Esophagus mucosa (tissue), 1 donor: ENCODE measurements at places on chromosomes 6 and 20.

DNA sequence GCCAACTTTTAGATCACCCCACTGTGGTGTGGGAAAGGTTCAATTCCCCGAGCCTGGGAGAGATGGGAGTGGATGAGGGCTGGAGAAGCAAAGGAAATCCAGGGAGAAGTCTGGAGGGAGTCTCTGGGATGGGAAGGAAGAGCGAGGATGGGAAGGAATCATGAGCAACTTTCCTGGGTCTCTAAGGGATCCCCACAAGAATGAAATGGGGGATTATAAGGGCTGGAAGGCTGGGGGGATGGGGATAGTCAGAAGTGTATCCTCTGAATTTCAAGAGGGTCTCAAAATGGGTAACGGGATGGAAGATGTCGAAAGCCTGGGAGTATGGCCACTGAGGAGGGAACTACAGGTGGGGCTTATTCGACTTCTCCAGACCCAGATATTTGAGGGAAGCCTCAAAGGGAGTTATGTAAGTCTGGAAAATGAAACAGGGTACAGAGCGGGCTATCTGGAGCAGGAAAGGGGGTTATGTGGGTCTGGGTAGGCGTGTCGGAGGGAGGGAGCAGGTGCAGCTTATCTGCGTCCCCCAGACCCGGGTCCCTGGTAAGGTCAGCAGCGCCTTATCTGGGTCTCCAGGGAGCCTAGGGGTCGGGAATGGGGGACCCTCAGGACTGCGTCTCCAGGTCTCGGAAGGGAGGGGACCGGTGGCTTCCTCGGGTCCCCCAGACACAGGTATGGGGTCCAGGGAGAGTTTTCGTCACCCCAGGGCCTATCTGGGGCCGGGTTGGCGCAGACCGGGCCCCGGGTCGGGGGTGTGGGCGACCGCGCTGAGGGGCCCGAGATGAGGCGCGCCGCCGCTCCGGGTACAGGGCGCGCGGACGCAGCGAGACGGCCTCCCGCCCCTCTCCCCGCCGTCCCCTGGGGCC is 550 bp downstream of the PLAGL2 start:
- ATAC-seq: no peak

GRCh38 chr20:25310268-25310920 is 62.5 kb downstream of the PYGB start:
- ATAC-seq: peak; percentile 90

DNA sequence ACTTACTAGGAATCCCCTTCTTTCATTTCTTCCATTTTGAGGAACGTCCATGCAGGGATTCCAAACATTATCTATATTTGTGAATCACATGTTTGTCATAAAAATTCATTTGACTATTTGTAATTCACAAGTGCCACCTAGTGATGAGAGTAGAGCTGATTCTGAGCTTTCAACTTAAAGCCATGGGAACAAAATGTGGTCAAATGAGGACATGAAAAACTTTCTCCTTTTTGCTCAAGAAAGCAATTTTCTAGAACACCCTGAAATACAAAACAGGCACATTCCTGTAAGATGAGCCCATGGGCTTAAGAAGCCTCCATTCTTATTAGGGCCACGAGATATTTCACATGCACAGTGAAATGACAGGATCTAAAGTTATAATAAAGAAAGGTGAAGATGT is 12.3 kb downstream of the MAP3K7 start:
- ATAC-seq: no peak

DNA sequence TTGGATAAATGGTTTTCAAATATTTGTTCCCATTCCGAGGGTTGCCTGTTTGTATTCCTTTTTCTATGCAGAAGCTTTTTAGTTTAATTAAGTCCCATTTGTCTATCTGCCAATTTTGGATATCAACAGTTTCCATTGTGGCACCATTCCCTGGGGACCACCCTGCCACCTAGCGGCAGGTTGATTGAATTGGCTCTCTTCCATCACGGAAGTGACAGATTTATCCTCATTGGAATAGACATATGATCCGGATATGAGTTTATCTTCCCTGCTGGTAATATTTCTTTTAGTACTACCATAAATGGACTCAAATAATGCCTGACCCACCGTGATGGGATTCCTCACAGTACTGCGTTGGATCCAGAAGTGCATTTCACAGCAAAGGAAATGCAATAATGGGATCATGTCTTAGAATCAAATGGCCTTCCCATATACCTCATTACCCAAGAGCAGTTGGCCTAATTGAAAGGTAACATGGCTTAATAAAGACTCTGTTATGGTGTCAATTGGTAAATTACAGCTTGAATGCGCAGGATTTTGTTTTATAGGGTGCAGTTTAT is 327.0 kb downstream of the BMP2 start:
- no peak for ATAC-seq

DNA sequence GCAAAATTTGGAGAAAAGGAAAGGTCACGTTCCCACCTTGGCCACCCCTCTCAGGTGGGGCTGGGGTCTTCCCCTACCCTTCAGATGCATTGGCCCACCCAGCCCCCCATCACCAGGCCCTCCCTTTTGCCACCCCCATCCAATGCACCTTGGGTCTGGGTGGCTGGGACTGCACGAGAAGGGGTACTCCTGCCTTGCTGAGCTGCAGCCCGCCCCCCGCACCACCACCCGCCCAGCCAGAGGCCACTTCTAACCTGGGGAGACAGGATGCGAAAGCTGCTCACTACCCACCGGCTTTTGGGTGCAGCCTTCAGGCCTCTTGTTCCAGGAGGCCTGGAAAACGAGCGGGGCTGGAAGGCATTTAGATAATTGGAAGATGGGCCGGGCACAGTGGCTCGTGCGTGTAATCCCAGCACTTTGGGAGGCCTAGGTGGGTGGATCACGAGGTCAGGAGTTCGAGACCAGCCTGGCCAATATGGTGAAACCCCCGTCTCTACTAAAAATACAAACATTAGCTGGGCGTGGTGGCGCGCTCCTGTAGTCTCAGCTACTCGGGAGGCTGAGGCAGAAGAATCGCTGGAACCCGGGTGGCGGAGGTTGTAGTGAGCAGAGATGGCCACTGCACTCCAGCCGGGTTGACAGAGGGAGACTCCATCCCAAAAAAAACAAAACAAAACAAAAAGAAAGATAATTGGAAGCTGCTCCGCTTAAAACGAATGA is 1.2 kb upstream of the CDC25B start:
- no peak for ATAC-seq

GRCh38 chr6:156910938-156911337 is 133.8 kb downstream of the ARID1B start:
- ATAC-seq: no peak

DNA sequence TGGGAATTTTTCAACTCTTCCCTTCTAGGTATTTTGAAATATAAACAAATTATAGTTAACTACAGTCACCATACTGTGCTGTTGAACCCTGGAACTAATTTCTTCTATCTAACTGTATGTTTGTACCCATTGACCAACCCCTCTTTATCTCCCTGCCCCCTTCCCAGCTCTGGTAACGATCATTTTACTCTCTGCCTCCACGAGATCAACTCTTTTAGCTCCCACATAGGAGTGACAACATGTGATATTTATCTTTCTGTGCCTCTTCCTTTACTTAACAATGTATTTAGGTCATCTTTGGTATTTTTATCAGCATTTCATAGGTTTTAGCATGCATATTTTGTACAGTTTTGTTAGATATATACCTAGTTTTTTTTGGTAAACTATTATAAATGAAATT is 45.9 kb downstream of the ASXL1 start:
- ATAC-seq: no peak

GRCh38 chr20:39381595-39381994 is 419.5 kb downstream of the DHX35 start:
- no peak for ATAC-seq

- ATAC-seq: no peak
Measured at GRCh38 chr6:36252005-36252404, 17.9 kb upstream of the PNPLA1 start.

DNA sequence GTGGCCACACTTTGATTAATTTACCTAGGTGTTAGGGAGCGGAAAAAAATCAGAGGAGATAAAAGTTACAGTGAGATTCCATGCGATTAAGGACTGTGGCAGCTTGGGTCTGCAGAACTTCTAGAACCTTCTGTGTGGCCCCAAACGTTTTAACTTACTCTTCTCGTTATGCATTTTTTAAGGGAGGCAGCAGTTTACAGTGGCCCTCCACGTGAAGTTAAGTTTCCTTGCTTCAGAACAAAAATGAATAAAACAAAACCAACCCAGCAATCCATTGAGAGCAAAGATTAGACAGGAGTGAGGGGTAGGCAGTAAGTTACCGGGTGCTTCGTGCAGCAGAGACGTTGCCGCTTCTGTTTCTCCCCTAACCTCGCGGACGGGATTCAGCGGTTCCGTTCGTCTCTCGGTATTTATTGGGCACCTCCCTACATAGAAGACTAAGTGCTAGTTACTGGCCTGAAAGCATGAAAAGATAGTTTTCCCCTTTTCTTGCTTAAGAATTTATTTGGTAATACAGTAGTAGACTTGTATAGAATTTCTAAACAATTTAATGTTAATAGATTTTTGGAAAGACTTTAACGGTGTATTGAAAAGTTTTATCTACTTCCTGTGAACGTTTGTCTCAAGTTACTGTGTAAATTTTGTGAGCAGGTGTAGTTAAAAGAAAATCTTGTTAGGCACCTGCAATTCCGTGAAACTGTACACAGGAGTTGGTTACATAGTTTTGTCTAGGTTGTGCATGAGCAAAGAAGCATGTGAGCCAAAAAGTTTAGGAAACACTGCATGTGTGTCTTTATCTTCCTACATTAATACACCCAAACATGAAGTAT is 1.1 kb downstream of the BAG2 start:
- no peak for ATAC-seq

DNA sequence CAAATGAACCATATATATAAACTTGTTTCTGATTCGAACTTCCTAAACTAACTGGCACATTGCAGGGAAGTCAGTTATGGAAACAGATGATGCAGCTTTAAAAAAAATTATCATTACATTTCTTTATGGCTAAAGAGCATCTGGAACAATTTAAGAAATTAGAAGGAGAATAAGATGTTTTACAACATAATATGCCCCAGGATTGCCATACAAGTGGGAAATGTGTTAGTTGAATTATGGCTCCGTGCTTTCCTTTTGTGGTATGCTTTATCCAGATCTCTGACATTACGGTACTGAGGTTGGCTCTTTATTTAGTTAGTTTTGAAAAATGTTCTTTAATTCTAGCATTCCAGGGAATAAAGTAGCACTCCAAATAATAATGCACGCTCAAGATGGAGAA is 343.0 kb upstream of the ZFP64 start:
- ATAC-seq: no peak

DNA sequence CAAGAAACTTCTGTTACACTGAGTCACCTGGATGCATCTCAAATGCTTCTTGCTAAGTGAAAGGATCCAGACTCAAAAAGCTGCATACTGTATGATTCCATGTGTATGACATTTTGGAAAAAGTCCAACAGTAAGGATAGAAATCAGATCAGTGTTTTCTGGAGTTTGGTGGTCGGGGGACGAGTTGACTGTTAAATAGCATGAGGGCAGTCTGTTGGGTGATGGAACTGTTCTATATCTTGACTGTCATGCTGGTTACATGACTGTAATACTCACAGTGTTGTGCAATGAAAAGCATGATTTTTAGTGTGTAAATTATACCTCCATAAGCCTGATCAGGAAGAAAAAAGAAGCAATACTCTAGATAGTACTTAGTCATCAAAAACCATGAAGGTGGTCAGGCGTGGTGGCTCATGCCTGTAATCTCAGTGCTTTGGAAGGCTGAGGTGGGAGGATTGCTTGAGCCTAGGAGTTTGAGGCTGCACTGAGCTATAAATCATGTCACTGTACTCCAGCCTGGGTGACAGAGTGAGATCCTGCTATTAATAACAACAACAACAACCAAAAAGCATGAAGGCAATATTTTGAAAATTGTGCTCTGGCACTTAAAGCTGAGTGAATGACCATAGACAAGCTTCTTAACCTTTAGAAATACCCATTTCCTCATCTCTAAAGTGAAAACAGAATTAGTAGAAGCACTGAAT is 30.5 kb upstream of the SASH1 start:
- peak; percentile 26 for ATAC-seq

DNA sequence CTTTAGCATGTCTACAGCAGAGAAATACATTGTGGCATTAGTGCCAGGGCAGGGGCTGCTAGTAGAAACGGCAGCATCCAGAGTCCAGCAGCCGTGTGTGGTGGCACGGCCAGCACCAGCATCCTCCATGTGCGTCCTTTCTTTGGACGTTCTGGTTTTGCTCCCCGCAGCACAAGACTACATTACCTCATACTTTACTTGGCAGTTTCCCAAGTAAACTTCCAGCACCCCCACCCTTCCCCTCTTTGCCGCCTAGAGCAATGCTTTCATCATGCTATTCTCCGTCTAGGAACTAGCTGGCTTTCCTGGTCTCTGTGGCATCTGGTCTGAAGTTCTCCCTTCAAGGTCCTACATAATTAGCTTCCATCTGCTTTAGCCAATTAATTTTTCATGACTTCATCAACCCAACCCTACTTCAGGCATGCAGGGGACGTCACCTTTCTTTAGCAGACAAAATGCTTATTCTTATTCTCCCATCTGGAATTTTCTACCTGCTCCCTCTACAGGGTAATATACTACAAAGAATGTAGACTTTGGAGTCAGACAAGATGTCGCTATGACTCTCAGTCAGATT is 67.6 kb downstream of the BLOC1S5 start:
- peak; percentile 24 for ATAC-seq

DNA sequence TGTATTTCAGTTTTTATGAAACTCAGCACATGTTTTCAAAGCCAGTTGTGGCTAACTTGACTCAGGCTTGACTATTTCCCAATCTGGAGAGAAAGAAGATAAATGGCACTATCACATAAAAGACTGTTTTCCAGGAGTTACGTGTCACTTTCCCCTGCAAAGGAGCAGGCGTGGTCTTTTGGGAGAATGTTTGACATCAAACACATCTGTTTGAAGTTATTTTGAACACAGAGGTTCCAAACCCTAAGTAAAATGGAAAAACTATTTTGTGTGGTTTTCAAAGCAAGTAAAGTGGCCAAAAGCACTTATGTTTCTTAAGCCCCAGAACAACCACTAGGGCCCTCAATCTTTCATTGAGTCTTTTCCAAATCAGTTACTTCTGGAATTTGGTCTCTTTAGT is 89.7 kb downstream of the FOXF2 start:
- no peak for ATAC-seq

DNA sequence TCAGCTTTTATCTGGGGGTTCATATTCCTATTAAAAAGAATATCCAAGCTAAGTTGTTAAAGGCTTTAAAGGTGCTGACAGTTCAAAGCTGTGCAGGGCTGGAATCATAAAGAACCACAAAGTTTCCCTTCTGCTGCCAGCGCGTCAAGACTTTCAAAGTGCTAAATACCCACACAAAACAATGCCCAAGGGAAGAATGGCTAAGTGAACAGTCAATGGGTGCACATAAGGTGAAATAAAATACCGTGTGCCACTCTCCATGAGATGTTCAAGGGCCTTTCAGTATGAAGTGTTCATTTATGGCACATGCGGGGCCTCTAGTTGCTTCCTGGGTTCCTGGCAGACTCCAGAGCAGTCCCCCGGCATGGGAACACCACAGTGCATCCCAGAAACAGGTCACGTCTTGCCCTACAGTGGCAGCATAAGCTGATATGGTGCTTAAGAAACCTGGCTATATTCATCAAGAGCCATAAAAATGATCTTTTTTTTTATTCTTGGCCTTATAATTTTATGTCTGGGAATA is 14.1 kb downstream of the TXNDC5 start:
- ATAC-seq: no peak

GRCh38 chr6:119830069-119830468 is 480.5 kb upstream of the MAN1A1 start:
- no peak for ATAC-seq

GRCh38 chr20:15842872-15843271 is 730.4 kb downstream of the KIF16B start:
- no peak for ATAC-seq
